Activated CD8-positive, alpha-beta memory T cell treated with anti-CD3 and anti-CD28 coated beads for 1 hour (primary cell): ENCODE measurements at places on chromosomes 3 and 15.
A peak's percentile ranks its signal among the peaks of the same experiment; 100 is the strongest.

- DNase-seq, result no peak
These were observed 90.1 kb downstream of the AAGAB start for GRCh38 chr15:67164401-67164791.

- no peak for DNase-seq
These were observed 13.2 kb downstream of the TM4SF4 start for GRCh38 chr3:149487598-149488197.

DNA sequence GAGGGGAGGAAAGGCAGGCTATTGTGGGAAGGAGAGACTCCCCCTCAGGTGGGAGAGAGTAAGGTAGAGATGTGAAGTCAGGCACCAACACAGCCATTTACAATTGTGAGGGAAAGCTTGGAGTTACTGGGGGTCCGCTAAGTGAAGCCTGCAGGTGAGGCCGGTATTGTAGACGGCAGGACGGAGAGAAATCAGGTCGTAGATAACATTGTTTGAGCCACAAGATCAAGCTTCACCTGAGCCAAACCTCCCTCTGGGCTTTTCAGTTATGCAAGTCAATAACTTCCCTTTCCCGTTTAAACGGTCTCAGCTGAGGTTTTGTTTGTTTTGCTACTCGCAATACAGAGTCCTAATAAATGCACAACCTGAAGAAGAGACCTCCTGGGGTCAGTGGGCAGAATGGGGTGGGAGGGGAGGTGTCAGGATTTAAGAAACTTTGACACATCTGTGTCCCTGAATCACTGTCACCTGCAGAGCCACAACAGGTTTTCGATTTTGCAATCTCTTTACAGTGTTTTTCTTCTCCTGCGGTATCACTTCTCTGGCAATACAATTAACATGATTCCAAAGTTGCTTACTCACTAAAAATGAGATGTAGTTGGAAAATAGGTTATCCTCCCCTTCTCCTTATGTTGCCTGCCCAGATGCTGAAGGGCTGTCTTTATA is 72.0 kb upstream of the GLCE start:
- DNase-seq, result no peak

DNA sequence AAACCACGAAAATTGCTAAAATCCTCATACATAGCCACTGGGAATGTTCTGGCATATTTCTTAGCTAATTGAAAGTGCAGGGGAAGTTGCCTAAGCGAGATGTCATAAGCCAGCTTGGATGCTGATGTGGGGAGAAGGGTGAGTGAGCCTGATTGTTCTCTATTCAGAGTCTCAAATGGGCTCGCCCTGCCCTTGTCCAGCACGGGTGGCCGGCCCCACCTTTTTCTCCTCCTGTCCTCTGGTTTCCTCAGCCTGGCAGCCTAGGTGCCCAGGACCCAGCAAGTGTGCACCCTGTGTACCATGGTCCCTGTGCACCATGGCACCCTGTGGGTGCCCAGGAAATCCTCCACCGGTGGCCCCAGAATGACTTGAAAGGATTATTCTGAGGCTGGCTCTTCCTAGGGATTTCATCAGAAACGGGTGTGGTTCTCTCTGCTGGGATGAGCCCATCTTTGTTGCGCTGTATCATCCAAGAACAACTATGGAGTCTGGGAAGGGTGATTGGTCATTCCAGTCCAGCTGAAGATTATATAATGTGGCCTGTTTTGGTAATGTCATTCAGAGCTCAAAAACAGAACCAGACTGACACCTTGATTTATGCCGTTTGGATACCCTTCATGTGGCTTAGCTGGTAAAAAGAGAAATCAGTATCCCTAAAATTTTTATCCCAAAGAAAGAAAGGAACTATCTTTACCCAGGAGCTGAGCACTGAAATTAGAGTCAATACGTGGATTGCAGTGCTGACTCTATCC is 150.8 kb upstream of the BHLHE40 start:
- no peak for DNase-seq

DNA sequence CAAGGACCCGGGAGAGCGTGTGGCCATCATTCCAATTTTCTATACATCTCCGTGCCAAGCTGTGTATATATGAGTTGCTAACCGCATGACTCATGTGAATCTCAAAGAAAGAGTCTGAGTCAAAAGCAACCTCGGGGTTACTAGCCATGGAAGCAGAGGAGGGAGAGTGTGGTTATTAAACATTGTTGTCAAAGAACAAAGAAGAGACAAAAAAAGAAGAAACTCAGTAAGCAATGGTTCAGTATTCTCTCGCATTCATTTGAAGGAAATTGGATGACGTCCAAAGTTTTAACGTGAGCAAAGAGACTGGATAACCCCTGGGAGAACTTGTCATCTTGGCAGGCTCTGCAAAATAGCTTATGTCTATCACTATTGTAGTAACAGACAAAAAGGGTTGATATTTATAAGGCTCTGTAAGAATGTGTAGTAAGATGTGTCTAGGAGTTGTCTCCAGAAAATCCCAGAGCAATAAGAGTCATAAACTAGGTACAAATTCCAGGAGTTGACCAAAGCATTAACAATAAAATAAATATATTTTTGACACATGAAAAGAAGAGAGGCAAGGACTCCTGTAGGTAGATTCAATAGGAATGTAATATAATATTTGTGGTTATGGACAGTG is 52.8 kb upstream of the GRM7 start:
- DNase-seq, result no peak

- no peak for DNase-seq
These were observed 770.4 kb upstream of the SEMA6D start for GRCh38 chr15:46946953-46947352.

GRCh38 chr3:37660782-37661181 is 200.9 kb upstream of the CTDSPL start:
- no peak for DNase-seq

GRCh38 chr15:69535101-69535638 is 82.6 kb downstream of the RPLP1 start:
- DNase-seq, result no peak

GRCh38 chr3:98058244-98058960 is 23.3 kb upstream of the GABRR3 start:
- DNase-seq, result no peak

DNA sequence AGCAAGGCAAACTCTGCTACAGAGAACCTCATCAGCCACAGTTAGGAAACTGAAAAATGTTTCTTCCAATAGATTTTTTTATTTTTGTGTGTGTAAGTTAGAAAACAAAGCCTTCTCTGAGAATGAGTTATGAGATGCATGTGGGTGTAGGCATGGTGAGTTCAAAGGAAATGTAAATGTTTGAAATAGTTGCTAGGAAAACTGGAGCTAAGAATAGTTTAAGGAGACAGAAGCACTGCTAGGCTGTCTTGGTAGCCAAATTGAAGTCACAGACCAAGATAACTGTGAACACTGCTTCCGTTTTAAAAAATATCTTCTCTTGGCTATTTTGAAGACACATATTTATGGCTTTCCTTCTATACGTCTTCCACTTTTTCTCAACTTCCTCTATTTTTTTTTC is 1501.2 kb upstream of the CADM2 start:
- DNase-seq, result no peak

- no peak for DNase-seq
These were observed 249.1 kb downstream of the OCA2 start for GRCh38 chr15:27850050-27850449.

GRCh38 chr3:150022381-150023238 is 51.9 kb upstream of the PFN2 start:
- DNase-seq, result no peak

- DNase-seq, result no peak
These were observed 95.4 kb downstream of the HMG20A start for GRCh38 chr15:77516076-77516475.

DNA sequence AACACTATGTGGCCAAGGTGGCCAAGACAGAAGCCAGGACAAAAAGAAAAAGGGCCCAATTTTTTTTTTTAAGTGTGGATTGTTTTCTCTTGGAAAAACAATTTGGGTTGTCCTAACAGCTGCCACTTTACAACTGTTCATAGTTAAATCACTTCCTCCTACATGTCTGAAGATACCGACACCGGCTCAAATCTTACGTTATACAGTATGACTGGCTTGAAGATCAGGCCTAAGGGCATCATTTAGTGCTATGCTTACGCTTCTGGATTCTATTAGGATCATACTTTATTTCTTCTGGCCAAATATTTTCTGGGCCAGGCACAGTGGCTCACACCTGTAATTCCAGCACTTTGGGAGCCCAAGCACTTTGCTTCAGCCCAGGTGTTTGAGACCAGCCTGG is 404.4 kb downstream of the MECOM start:
- DNase-seq, result no peak

DNA sequence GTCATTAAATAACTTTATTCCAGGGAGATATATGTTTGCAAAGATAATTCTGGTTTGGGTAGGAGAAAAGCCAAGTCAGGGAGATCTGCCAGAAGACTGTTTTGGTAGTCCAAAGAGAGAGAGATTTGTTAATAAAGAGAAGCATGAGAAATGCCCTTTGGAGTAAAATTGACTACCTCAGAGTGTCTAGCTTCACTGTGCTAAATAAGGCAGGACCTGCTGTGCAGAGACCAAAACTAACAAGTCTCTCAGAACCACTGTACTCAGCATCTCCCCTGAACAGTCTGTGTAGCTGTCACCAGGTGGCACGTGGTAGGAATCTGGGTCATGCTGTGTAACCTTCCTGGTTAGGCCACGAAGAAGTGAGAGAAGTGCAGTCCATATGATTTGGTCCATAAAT is 31.6 kb upstream of the SLC35G2 start:
- peak; percentile 1 for DNase-seq

GRCh38 chr3:187954516-187954872 is 199.5 kb upstream of the LPP start:
- DNase-seq, result no peak

- DNase-seq, result no peak
These were observed 249.3 kb upstream of the SOX14 start for GRCh38 chr3:137514853-137515252.
